ENCODE measurements at places on chromosomes 12 and 14.

DNA sequence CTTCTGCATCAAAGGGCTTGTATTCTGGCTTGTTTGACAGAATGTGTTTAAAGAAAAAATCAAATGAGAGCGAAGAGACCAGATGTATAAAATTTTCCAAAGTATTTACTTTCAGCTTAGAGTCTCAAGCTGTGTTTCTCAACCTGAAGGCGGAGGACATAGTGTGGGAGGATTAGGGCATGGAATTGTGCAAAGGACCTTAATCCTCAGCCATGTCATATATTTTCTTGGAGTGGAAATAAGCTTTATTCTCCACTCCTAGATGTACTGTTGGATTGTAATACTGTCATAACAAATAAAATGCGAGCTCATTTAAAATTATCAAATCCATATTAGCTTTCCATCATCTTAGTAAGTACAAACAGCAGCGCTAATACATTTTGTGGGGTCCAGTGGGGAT is 154.0 kb downstream of the PAH start:
- DNase-seq, result no peak

GRCh38 chr14:75928690-75929181 is 53.1 kb downstream of the TGFB3 start:
- DNase-seq, result no peak

DNA sequence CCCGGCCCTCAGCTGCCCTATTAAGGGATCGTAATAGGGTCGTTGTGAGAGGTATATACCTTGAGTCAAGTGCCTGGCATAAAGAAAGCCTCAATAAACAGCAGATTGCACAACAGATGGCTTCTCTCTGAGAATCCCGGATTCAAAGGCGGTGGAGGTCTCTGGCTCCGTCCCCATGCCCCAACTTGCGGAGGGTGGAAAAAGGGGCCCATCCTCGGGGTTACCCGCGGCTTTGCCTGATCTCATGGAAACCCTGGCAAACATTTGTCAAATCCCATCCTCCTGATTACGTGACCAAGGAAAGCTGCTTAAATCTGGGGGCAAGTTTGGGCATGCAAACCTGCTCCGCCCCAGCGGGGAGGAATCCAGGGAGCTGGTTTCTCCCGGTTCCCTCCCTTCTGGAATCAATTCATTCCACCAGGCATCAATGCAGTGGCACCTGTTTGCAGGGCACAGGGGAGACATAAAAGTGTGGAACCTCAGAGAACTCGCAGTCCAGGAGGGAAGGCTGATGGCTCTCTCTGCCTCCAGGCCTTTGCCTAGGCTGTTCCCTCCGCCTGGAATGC is 12.3 kb downstream of the TRPV4 start:
- DNase-seq, result no peak

GRCh38 chr12:64889434-64890216 is 65.2 kb downstream of the TBC1D30 start:
- DNase-seq, result no peak

- no peak for DNase-seq
Observed at GRCh38 chr12:101799774-101800173, 31.0 kb downstream of the GNPTAB start.

- DNase-seq, result no peak
Observed at GRCh38 chr14:101230161-101230850, 326.8 kb upstream of the RTL1 start.

- DNase-seq, result peak; percentile 28
Observed at GRCh38 chr12:116336542-116337065, 59.1 kb upstream of the MED13L start.

DNA sequence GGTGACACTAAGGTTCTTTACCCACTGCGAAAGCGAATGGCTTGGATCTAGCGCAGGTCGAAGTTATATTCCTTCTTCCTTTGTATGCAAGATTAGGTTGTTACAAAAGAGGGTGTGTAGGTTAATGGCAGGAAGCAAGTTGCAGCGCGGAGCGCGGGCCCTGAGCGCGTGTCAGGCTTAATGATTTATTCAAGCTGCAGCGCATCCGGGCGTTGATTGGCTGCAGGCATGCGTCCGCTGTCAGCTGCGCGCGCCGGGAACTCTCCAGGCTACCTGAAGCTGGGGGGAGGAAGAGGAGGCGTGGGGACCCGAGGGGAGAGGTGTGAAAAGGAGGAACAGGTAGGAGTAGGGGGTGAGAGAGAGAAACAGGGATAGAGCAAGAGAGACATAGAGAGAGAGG is 7.4 kb downstream of the ASCL1 start:
- DNase-seq, result no peak

GRCh38 chr12:39628836-39629235 is 9.2 kb upstream of the ABCD2 start:
- no peak for DNase-seq

- peak; percentile 43 for DNase-seq
Observed at GRCh38 chr14:99899578-99900178, 106.5 kb downstream of the EML1 start.

DNA sequence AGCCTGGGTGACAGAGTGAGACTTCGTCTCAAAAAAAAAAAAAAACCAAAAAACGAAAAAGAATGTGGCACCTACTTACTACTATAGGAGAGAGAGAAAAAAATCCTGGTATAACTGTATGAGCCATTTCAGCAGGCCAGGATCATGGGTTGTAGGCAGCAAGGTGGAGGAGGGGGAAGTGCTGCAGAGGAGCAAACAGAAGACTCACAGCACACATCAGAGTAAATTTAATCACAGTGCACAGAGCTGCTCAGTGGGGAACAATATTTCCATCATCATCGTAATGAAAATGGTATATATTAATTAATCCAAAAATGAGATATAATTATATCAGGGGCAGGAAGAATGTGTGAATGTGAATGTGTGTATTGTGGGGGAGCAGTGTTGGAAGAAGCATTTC is 175.8 kb downstream of the SLC2A13 start:
- DNase-seq, result no peak

- DNase-seq, result no peak
Observed at GRCh38 chr12:39440781-39441180, 2.1 kb downstream of the KIF21A start.

DNA sequence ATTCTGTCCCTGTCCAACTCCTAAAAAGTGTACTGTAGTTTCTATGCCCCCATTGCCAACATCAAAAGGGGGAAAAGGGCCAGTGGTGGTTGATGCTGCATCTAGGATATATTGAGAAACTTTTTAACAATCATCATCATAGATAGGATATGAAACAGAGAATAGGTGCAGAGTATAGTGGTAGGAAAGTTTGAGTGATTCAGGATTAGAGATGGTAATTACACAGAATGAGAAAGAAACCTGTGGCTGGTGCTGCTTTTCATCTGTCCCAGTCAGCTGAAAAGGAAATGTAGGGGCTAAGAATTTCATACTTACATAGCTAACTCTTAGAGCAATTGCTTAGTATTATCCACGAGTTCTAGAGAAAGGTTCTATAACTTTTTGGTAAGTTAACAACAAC is 67.6 kb downstream of the GTF2A1 start:
- no peak for DNase-seq

DNA sequence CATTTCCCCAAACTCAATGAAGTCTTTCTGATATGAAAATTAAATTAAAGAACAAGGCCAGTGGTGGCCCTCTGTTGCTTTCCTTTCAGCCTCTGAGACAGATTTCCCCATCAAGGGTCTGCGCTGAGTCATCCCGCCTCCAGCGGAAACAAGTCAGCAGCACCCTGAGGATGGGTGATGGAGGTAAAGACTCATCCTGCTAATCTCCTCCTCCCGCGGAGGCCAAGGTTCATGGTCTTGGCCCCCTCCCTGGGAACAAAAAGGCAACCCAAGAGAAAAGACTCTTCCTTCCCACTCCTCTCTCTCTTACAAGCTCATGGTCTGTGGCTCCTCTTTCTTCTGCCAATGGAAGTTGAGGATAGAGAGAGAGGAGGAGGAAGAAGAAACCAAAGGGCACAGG is 9.0 kb upstream of the NUMB start:
- peak; percentile 61 for DNase-seq

DNA sequence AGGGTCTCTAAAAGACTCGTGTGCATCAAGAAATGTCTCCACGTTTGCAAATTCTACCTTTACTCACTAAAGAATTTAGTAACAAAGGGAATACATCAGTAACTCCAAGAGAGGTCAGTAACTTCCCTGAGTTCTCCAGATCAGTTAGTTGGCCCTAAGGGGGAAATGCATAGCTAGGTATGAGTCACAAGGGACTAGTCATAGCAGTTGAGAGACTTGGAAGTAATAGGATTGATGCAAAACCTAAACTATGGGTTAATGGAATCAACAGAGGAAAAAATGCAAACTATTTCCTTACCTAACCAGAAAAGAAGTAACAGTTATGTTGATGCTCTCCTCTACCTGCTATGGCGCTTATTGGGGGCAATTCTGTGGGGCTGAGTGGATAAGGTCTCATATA is 148.8 kb upstream of the GARIN6 start:
- DNase-seq, result peak; percentile 74

GRCh38 chr12:26434299-26435068 is 239.1 kb downstream of the SSPN start:
- peak; percentile 62 for DNase-seq

DNA sequence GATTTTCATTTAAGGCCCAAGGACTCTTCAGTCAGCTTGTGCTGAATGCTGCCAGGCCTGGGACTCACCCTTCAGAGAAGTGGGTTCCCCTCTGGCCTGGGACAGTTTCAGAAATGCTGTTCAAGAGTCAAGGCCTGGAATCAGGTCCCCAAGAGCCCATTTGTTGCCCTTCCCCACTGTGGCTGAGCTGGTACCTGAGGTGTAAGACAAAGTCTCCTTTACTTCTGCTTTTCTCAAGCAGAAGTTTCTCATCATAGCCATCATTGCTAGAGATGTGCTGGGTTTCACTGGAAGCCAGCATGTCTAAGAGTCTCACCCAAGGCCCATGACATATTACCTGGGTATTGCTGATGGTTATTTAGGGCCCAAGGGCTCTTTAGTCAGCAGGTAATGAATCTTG is 8.9 kb downstream of the FANCM start:
- DNase-seq, result no peak

GRCh38 chr14:44279357-44279756 is 227.7 kb downstream of the FSCB start:
- no peak for DNase-seq

GRCh38 chr12:49847161-49847560 is 4.3 kb upstream of the BCDIN3D start:
- no peak for DNase-seq

Measured in astrocyte of the spinal cord (primary cell).